ENCODE measurements at places on chromosomes 2 and 18.

DNA sequence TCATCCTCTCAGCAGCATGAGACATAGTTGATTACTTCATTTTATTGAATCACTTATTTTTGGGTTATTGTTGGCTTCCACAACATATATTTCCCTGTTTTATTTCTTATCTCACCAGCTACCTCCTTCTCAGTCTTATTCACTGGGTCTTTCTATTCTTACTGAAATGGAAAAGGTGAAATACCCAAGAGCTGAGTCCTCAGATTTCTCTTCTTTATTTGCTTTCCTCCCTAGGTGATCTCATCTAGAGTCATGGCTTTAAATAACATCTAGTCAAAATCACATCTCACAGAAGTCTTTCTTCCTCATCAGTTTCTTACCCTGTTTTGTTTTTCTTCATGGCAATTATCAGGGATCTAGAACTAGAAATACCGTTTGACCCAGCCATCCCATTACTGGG, 105.0 kb upstream of the RBBP8 start:
- no peak for DNase-seq

DNA sequence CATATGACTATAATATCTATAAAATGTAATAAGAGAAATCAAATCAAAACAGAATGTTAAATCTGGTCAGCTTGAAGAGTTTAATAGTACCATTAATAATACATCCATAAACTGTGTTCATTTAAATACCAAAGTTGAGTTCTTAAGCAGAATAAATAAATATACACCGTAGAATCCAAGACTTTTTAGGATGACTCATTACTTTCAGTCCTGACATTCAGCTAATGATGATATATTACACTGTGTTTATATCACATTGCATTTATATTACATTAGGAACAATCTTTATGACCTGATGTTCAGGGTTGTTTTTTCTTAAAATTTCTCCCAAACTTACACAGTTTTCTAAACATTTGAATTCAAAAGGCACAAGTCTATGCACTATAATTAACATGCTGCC, 331.3 kb downstream of the SS18 start:
- no peak for DNase-seq

- DNase-seq, result no peak
Measured at GRCh38 chr2:217270485-217271121, 410.7 kb upstream of the TNP1 start.

DNA sequence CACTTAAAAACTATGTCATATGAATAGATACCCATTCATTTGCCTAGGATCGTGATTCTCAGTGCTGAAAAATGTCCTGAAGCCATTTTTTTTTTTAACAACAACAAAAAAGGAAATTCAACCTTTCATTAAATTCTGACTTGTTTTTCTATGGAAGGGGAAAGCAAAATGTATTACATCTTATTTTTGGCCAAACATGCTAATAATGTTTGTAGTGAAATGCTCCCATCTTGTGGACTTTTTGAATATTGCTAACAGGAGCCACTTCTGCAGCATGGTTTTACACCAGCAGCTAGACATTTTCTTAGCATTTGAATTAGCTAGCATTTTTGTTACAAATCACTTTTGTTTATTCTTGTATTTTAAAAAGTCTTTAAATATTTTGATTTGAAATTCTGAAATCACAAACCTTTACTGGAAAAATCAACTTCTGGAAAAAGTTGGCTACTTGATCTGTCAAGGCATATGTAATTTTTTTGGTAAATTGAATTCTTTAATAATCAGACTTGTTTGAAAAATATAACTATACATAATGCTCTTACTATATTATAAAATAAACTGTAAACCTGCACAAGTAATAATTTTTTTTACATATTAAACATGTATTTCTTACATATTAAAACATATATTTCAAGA, 75.8 kb downstream of the KIDINS220 start:
- DNase-seq, result peak; percentile 11

DNA sequence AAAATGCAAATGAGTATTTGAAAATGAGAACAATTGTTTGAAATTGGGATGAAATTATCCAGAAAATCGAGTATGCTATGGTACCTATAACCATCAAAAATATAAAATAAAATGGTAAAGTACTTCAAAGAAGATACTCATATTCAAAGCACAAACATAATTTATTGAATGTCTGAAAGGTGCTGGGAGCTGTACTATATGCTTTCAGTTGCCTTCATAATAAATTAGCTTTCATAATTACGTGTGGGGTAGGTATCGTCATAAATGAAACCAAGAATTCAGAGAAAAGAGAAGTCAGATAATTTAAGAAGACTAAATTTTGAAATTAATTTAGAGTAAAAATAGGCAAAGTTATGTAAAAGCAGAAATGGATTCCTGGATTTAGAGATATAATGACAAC, 721.9 kb upstream of the ACVR2A start:
- DNase-seq, result no peak

DNA sequence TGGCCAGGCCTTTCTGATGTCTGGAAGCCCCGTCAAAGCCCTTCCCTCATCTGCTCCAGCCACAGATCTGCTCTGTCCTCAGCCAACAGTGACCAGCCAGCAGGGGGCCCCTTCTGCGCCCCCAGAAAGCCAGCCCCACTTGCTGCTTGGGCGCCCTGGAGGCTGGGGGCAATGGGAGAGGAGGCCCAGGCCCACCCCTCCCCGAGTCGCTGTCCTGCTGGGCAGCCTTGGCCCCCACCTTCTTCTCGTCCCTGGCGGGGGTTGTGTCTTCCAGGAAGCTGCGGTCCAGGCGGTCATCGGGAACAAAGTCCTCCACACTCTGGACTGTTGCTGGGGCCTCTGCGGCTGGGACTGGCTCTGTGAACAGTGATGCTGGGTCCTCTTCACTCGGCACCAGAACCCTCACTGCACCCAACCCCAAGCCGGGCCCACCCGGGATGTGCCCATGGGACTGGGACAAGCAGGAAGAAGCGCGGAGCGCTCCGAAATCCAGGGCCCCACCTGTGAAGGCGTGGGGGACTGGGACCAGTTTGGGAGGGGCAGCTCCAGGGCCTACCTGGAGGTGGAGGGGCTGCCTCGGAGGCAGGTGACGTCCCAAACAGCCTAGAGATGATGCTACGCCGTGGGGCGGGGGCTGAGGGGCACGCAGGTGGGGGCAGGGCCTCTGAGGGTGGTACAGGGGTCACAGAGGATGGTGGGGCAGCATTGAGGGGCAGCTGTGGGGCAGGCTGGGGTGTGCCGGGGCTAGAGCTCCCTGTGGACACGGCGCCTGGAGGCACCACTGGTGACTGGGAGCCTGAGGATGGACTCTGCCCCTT, 257.6 kb downstream of the ANKRD30B start:
- DNase-seq, result no peak

DNA sequence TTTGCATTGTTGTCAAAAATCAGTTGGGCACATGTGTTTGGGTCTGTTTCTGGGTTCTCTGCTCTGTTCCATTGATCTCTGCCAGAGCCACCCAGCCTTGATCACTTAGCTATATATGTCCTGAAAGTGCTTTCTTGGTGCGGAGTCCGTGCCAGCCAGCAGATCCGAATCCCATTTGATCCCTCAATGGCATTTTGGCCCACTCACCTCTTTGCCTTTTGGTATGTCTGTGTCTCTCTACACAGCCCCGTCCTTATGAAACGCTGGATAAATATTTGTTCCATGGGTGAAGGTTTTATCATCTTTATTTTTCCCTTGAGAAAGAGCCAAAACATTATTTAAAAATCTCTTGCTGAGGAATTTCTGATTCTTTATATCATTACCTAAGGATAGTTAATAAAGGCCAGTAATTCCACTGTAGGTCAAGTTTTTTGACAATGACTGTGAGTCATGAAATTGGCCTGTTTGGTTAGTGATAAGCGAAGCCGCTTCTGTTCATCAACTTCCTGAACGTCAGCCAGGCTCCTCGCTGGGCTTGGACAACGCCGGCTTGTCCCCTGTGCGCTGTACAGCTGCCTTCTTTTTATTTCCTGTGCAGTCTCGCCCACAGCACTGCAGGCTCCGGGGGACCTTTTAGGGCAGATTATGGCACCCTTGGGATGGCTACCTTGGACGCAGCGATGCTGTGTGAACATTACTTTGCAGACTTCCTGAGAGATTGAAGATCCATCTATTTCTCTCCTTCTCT, 24.9 kb downstream of the MTCL1 start:
- DNase-seq, result no peak

- no peak for DNase-seq
Measured at GRCh38 chr2:101409699-101410098, 22.4 kb upstream of the CREG2 start.

DNA sequence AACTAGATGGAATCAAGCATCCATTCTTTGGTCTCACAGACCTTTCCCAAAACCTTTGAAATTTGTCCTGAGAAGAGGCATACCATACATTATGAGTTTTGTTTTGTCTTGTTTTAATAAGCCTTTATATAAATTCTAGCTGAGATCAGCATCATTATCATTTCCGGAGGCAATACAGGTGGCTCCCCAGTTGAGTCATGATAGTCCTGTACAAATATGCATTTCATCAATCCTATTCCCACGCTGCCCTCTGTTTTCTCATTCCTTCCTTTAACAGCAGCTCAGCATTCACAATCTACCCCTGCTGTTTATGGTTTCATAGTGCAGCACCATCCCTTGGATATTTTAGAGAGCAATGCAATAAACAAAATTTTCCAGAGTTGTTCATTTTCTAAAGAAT, 216.7 kb downstream of the TXNL1 start:
- no peak for DNase-seq

DNA sequence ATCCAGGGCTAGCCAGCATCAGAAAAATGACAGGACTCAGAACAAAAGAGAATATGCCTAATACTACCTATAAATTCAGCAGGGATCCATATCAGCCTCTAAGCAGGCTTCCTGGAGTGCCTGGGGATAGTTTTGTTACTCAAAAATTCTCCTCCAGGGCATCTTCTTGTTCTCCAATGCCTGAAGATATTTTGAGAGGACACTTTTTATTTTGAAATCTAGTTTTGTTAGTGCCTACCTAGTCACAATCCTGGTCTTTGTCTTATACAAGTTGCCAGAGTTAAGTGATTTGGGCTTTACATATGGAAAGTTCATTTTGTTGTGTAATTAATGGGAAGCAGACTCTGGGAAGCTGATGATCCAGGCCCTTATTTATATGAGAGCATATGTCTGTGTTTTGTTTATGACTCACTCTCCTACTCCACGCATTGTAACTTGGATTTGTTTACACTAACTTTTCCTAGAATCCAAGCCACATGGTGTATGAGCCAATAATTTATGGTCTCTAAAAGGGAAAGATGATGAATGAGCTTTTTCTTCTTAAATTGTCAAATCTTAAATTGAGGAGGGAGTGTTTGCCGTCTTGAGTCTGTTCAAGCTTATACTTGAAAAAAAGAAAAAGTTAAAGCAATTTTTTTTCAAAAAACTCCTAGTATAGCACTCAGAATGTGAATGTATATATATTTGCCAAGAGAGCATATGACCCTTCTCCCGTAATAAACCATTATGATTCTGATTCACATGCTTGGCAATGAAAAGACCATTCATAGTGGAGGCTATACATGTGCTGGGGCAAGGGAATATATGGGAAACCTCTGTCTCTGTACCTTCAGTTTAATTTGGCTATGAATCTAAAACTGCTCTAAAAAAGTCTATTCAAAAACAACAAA, 370.3 kb downstream of the SETBP1 start:
- DNase-seq, result no peak

DNA sequence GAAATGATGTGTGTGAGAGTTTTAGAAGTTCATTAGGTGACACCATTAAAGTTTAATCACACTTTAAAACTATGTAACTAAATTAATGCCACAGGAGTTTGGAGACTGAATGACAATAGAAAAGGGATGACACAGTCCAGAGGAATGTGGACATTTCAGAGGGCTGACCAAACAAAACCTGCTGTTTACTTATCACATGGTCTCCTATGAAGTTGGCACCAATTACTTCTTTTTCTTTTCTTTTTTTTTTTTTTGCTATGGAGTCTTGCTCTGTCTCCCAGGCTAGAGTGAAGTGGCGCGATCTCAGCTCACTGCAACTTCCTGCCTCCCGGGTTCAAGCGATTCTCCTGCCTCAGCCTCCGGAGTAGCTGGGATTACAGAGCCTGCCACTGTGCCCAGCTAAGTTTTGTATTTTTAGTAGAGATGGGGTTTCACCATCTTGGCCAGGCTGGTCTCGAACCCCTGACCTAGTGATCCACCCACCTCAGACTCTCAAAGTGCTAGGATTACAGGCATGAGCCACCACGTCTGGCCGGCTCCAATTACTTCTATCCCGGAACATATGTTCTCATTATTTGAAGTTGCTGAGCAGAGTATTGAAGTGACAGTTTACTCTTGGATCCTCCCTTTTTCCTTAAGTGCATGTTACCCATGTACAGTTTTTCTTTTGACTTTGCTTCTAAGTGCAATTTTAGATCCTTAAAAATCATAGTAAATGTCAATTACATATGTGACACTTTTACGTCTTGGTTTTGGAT, 4.3 kb downstream of the AGPS start:
- no peak for DNase-seq

DNA sequence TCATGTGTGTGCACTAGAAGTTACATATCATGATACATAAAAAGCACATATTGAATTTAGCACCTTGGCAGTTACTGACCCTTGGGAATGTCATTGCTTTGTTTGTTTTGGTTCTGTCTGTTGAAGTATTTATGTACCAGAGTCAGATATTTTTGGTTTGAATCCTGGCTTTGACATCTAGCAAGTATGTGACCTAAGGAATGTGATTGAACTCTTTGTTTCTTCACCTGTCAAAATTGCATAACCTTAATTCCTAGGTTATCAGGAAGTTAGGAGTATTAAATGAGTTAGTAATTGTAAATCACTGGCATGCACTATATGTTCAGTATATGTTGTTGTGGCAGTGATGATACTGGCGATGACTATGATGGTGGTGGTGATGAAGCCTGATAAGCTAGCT, 1003.5 kb upstream of the NRXN1 start:
- DNase-seq, result no peak

- DNase-seq, result no peak
Measured at GRCh38 chr18:78632111-78632541, 347.5 kb upstream of the SALL3 start.

DNA sequence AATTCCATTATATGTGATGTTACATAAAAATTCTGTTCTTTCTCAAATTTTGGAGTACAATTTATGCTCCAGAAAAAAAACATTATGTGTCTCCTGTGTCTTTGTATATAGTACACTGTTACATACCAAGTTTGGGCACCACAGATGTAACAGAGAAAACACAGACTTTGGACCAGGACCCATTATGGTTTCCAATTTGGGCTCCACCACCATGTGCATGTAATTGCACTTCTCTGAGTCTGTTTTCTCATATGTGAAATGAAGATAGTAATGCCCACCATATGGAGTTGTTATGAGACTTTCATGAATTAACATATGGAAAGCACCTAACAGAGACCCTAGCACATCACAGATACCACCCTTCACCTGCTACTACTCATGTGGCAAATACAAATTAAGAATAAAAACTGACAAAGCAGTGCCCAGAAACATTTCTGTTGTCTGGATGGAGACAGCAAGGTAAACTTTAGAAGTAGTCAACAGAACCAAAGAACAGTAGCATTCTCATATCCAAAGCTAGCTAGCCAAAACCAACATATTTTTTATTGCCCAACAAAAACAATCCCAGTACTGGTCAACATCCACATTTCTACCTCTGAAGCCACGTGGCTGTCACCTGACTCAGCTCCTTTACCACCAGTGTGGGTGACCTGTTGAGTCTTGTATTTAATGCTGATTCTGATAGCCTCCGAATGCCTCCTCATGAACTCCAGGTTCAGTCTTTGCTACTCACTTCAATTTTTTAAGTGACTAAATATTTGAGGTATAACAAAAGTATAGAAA, 42.9 kb downstream of the ANTXR1 start:
- no peak for DNase-seq

Measured in NCI-H1930 (cell line).